AG04450 (cell line): ENCODE measurements at places on chromosomes 3 and 15.

DNA sequence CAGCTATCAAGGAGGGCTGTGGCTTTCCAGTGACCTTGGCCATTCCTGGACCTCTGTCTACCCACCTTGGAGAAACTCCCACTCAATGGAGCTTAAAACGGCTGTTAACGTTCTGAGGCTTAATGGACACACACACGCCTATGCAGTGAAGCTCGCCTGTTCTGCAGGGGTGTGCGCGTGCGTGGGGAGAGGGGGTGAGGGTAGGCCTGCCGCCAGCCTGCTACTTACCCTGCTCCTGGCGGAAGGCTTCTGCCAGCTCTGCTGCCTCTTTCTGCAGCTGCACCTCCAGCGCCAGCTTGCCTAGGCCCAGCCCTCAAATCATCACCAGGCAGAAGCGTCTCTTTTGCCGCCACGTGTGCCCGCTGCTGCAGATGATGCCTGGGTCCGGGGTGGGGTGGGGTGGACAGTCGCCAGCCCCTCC, 23.2 kb upstream of the PARL start:
- no peak for DNase-seq

DNA sequence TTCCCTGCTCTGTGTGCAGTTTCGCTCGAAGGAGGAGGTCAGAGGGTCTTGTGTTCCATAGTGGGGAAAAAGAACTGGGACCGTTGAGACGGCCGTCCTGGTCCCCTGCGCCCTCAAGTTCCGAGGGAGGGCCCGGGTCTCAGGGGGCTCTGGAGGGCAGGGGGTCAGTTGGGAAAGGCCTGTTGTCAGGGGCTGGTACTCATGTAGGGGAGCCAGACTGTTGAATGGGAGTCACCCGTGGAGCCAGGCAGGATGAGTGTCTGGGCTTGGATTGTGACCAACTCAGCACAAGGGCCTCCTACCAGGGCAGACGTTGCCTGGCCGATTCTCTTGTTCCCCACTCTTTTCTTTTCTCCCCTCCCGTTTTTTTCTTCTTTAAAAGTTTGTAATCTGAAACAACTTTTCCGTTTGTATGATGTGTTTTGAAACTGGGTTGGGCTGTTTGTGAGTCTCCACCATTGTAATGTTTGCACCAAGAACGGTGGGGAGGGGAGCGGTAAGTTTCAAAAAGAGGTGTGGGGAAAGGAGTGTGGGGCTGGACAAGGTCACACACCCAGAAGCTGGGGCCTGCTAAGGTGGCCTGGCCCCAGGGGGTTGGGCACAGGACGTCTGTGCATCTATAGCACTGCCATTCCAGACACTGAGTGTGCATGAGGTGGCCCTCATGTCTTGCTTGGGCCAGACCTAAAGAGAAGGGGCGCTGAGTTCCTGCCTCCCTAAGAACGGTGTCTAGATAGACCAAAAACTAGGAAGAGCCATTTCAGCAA, 1.1 kb downstream of the CMTM7 start:
- DNase-seq = no peak

DNA sequence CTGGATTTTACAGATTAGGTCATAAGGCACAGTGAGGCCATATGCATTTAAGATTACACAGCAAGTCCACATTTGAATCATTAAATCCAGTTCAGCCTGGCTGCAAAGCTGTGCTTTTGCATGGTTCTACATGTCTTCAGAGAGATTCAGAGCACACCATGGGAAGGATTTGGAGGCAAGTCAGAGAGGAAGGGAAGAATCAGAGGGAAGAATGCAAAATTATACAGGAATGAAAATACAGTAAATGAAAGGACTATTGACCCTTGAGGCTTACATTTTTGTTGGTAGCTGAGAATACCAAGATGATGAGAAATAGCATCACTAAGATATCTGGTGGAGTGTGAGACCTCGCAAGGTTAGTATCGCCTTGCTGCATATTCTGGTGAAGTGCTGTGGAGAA, 13.9 kb downstream of the FILIP1L start:
- no peak for DNase-seq

- no peak for DNase-seq
These were observed 27.8 kb downstream of the CFAP161 start for GRCh38 chr15:81161851-81162250.

- DNase-seq = no peak
These were observed 44.0 kb downstream of the CEMIP start for GRCh38 chr15:80823120-80823519.

DNA sequence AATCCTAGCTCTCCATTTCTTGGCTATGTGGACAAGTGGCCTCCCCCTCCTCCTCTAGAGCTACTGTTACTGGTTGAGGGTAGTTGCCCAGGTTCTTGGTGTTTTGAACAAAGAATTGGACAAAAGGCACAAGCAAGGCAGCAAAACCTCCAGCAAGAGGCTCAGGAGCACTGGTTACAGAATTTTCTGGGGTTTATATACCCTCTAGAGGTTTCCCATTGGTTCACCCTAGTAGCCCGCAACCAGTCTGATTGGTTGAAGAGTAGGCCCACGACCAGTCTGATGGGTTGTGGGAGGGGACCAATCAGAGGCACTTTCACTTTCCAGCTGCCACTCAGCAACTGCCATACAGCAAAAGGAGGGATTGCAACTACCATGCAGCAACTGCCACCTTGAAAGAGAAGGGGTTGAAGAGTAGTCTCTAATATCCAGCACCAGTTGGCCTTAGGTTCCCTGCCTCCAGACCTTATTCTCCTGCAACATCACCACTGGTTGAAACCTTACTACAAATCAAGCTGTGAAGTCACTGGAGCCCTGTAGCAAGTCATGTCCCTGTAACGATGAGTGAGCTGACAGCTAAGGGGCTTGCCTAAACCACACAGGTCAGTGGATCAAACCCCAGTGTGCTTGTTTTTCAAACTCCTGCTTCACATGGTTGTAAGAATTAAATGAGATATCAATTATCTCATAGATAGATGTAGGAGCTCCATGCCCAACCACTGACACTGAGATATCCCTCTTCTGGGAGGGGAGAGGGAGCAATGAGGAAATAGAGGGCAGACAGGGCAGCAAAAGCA, 2.9 kb upstream of the C15orf39 start:
- DNase-seq = no peak

GRCh38 chr3:71796290-71796689, 11.3 kb upstream of the PROK2 start:
- DNase-seq = no peak

DNA sequence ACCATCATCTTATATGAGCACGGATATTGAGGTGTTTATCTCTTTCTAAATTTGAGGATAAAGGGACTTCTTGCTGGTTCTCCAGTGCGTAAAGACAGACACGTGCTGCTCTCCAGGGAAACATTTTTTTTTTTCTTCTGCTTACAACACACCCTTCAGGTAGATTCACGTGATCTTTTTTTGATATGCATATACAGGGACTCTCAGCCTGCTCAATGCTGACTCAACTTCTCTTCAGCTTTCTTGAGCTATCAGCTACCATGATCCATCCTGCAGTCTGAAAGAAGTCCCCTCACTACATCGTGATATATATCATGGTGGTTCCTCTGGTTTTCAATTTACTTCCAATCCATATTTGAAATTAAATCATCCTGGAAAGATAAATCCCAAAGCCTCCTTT, 87.1 kb upstream of the SLITRK3 start:
- DNase-seq = no peak

DNA sequence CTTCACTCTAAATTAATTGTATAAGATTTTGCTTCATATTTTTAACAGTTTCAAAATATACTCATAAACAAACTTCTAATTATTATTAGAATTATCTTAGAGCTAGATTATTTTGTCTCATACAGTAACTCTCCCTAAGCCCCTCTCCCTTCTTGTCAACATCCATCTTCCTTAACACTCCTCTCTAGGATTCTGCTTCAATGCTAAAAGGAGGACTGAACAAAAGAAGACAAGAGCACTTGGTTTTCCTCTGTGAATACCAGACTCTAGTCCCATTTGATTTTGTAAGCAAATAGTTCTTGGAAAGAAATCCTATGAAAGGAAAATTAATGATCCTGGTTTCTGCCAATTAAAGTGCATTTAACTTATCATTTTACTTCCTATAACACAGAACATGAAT, 91.8 kb downstream of the KCNMB2 start:
- no peak for DNase-seq

DNA sequence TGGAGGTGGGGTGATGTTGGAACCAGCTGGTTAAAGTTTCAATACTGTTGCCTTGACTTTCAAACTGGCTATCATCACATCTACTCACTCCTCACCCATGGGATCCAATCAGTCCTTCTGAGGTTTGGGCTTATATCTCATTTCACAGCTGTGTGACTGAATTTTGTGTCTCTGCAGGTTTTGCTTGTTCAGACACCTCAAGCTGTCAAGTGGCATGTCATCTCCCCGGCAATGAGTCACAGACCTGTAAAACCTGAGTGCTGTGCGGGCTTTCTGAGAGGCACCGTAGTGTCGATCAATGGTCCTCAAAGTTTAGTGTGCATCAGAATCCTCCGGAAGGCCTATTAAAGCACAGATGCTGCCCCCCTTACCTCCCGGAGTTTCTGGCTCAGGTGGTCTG, 86.4 kb upstream of the RORA start:
- no peak for DNase-seq

- DNase-seq = no peak
These were observed 277 bp downstream of the FMN1 start for GRCh38 chr15:33194237-33194636.

- DNase-seq = no peak
These were observed 467.4 kb upstream of the BCHE start for GRCh38 chr3:166304584-166304983.

DNA sequence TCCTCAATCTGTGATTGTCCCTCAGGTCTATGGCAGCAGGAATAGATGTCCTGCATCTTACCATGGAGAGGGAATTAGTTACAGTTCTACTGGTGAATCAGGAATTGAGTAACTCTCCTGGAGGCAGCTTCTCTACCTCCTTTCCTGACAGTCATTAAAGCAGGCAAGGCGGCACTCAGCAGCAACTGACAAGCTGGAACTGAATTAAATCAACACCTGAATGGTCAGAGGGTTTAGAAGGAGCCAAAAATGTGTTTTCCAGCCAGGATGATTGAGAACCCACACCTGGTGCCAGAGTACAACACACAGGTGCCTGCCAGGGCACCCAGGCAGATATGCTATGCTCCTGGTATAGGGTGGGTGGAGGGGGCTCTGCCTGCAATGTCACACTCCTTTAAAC, 43.1 kb upstream of the TIPARP start:
- DNase-seq = no peak

- no peak for DNase-seq
These were observed 23.2 kb downstream of the MELTF start for GRCh38 chr3:197006446-197006845.

DNA sequence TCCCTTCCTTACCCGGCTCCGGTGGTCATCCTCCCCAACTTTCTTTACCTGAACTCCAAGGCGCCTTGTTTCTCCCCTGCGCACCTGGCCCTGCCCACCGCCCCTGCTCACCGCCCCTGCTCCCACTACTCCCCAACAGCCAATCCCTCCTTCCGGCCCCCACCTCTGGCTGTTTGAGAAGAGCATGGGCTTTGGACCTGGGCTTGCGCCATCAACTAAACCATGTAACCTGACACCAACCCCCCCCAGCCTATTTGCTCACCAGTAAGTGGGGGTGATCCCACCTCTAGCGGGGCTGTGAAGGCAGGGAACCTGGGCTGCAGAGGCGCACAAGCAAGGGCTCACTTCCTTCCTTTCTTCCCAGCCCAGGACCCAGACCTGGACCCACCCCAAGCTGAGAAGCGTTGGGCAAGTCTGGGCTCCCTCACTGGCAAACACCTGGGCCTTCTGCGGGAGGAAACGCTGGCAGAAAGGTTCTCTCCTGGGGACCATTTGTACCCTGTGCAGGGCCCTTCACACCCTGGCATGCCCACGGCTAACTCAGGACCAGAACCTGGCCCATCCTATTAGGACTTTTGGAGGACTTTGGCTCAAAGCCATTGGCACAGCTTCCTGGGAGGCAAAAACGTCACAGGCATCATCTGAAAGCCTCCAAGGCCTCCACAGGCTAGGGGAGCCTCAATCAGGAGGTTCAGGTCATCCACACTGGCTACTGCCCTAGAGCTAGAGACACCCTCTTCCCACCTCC, at the start of gene PLXNB1:
TSS of gene PLXNB1 (minus strand) at position 127 of the 748 bp plus-strand sequence. CDS start 5,475 bp downstream, outside the sequence.
- DNase-seq = no peak

DNA sequence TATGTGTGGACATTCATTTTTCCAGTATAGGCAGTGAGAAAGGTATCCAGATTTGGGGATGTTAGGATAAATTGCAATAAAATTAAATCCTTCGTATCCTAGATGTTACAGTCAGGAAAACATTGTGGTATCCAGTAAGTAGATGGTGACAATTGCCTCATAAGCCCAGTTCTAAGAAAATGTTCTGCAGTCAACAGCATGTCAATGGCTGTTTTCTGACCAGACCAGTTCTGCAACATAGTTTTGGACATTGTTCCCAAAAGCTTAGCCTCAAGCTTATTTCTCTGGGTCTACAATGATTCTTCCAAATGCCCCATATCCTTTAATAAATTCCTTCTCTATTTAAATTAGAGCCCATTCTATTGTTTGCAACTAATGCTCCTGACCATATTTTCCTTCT, 480.7 kb downstream of the FHIT start:
- no peak for DNase-seq

DNA sequence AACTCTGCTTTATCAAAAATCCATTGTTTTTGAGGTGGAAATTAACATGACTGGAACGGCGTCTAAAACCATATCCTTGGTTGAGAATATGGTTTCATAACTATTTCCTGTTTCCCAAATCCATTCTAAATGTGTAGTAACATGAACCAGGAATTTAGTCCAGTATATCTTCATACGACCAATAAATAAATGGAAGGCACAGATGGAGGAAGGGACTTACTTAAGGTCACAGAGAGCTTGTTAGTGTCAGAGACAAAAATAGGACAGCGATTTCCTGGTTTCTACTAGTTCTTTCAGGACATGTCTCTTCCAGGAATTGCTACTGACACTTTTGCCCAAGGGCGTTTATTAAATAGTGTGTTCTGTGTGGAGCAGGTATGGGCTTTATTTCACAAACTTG, 41.2 kb downstream of the HES1 start:
- DNase-seq = no peak

DNA sequence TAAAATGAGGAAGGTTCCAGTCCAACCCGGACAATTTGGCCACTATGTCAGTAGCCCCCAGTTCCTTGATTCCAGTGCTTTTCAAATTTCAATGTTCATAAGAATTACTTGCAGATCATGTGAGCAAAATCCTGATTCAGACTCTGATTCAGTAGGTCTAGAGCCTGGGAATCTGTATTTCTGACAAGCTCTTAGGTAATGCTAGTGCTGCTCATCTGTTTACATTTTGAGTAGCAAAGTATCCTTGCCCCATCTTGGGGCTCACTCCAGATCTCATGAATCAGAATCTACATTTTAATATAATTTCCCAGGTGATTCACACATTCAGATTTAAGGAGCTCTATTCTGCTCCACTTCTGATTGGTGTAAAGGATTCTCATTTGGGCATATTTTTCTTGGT, 142.0 kb downstream of the NAALADL2 start:
- DNase-seq = no peak

DNA sequence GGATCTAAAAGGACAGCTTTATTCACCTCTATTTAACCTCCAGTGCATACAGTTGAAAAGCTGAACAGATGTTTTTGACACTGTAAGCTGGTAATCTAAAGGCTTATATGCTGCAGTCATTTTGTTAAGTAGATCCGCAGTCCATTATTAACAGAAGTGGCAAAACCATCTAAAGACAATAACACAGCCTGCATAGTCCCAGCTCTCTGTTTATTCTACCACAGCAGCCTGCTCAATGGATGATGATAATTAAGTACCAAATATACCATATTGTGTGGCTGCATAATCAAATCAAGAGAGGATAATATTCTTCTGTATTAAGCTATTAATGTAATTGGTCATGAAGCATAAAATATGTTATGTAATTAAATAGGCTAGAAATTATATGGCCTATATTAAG, 207.1 kb downstream of the MEIS2 start:
- no peak for DNase-seq
